PC-9 (cell line): ENCODE measurements at places on chromosomes 2 and 18. TPM values are rescaled to one million over a fixed set of nuclear protein-coding genes. Genes with fewer than 3 reads are reported as not detected.

Gene AOX1
- 4.1 and 5.1 TPM in 2 replicates for total RNA-seq

DNA sequence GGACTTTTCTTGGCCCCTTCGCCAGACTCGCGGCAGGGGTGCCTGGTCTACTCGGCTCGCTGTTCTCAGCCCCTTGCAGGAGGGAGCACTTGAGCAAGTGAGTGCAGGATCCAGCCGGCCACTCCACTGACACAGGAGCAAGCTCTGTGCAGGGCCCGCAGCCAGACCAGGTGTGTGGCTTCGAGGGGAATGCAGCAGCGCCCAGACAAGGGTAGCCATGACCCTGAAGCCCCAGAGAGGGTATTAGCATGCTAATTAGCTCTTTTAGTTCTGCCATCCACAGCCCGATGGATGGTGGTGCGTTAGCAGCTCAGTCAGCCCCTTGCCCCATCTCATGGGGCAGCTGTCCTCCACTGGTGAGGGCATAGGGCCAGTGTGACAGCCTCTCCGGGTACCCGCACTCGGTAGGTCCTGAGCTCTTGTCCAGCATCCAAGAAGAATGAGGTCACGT, 103.2 kb upstream of the HS6ST1 start:
- peaks cover 57% of the 10 kb centered on the region for H3K4me1 ChIP-seq
- H3K27ac ChIP-seq: peak overlapping the region; percentile 84
- no peaks in the 10 kb centered on the region for H3K27me3 ChIP-seq
- H3K36me3 ChIP-seq: no peaks in the 10 kb centered on the region
- DNase-seq: no peak
- peak overlapping the region; percentile 6; the same call in 1 of the 2 replicates for H3K4me3 ChIP-seq

GRCh38 chr2:97728091-97728731, 14.8 kb downstream of the ZAP70 start:
- H3K27ac ChIP-seq: no peak overlapping the region
- H3K36me3 ChIP-seq: no peaks in the 10 kb centered on the region
- H3K4me1 ChIP-seq: no peaks in the 10 kb centered on the region

DNA sequence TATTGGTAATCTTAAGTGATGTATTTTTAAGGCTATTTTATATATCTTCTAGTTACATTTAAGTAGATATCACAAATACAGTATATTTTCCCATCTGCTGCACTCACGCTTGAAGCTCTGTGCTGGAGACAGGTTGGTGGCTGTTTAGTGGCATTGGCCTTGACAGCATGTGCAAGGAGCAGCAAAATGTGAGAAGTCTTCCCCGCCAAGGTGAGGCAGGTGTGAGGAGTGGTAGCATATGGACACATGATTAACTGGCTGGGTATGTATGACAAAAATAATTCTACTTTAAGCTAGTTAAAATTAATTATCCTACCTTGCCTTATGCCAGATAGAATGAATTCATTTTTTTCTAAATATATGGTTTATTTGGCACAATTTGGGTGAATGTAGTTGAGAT, 117.2 kb downstream of the CCDC102B start:
- no peak overlapping the region for H3K4me3 ChIP-seq
- H3K27me3 ChIP-seq: no peaks in the 10 kb centered on the region
- no peak overlapping the region for H3K27ac ChIP-seq
- DNase-seq: no peak
